Activated CD8-positive, alpha-beta T cell treated with anti-CD3 and anti-CD28 coated beads for 36 hours (primary cell): ENCODE measurements at places on chromosomes 3 and 15. TPM values are rescaled to one million over a fixed set of nuclear protein-coding genes. Genes with fewer than 3 reads are reported as not detected.

- DNase-seq = peak; percentile 67
These were observed 10.9 kb downstream of the LRRFIP2 start for GRCh38 chr3:37163262-37164015.

DNA sequence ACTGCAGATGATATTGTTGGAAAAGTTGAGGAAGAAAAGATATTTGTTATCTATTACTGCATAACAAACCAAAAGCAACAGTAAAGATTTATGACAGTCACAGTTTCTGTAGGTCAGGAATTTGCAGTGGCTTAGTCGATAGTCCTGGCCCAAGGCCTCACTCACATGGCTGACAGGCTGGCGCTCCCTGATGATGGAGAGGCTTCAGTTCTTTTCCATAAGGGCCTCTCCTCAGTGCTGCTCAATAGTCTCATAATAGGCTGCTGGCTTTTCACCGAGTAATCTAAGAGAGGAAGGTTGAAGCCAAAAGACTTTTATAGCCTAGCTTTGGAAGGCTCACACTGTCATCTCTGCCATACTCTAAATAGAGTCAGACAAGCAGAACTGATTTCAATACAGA lies 17.7 kb downstream of the IREB2 start:
- no peak for DNase-seq

DNA sequence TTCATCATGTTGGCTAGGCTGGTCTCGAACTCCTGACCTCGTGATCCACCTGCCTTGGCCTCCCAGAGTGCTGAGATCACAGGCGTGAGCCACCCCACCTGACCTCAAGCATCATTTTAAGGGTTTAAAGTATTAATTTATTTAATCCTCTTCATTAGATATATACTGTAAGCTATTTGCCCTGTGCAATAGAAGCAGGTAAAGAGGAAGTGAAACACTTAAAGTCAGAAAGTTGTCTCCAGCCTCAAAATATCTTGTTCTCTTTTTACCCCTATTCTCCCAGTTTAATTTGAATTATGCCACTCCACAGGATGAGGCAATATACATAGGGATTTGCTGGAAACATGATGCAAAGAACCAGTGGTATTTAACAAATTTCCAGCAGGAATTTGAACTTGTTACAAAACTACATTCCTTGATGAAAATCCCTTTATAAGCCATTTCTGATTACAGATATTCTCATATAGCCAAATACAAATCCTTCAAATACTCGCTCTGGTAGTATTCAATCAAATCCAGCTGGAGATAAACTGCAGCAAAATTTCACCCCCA lies 2.0 kb downstream of the NDUFB5 start:
- DNase-seq = no peak

GRCh38 chr15:101479342-101479845 lies 10.1 kb downstream of the PCSK6 start:
- DNase-seq = no peak

DNA sequence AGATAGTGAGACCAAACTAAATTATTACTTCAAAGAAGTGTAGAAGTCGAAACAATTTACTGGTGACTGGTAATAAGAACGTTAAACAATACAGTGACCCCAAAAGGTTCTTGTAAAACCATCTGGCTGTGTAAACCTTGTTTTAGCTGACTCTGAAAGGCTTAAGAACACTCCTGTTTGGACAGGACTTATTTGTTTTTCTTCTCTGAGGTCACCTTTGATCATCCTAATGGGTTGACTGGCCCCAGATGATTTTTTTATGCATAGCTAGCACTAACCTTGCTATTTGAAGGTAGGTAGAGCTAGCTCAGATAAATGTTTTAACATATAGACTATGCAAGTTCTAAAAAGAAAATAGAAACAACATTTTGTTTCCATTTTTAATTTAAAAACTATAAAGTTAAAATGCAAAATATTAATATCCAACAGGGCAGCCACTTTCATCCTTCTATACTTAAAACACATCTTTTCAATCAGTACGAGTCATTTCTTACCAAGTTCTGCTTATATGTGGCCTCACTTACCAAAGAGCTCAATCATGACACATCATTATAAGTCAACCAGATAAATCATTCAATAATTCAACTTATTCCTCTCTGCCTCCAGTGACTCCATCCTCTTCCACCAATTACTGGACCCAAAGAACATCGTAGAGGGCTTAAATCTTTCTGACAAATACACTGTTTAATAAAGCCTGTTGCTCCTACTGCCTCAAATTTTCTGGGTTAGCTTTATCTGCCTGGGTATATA lies 158.8 kb downstream of the SSR3 start:
- DNase-seq = no peak

- DNase-seq = no peak
These were observed 118.8 kb downstream of the SST start for GRCh38 chr3:187551416-187551815.

Gene CLDN16
- not detected for total RNA-seq

Gene GOLGB1
- 15.0 TPM for total RNA-seq

Gene EHHADH
- 5.0 TPM for total RNA-seq

GRCh38 chr3:112320691-112321090 lies 12.3 kb upstream of the CD200 start:
- no peak for DNase-seq

DNA sequence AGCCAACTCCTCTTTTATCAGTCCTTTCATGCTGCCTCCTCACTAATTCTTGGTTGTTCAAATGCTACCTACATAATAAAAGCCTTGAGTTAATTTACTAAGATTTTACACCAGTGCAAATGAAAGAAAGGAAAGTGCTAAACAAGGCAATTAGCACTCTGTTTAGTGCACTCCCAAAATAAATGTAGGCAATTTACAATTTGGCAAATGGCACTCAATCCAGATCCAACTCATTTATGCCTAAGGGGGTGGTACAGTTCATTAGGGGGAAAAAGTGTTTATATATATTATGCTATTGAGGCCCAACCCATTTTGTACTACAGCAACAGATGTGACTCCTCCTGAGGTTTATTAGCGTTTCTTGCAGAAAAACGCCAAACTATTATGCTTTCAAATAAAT lies 370.1 kb downstream of the NR2F2 start:
- no peak for DNase-seq

Gene KCNAB1
- not detected for total RNA-seq

- DNase-seq = no peak
These were observed 2.6 kb upstream of the WDR6 start for GRCh38 chr3:49004352-49005302.

Gene MEIS2
- 0.14 TPM for total RNA-seq

- DNase-seq = no peak
These were observed 105.7 kb downstream of the ZNF385D start for GRCh38 chr3:21645121-21645897.

- DNase-seq = no peak
These were observed 31.9 kb upstream of the EIF4A2 start for GRCh38 chr3:186751480-186751879.

- no peak for DNase-seq
These were observed 56.3 kb downstream of the ABI3BP start for GRCh38 chr3:100936931-100937330.
